Activated CD4-positive, alpha-beta T cell treated with anti-CD3 and anti-CD28 coated beads for 24 hours (primary cell): ENCODE measurements at places on chromosomes 16 and 17.

DNA sequence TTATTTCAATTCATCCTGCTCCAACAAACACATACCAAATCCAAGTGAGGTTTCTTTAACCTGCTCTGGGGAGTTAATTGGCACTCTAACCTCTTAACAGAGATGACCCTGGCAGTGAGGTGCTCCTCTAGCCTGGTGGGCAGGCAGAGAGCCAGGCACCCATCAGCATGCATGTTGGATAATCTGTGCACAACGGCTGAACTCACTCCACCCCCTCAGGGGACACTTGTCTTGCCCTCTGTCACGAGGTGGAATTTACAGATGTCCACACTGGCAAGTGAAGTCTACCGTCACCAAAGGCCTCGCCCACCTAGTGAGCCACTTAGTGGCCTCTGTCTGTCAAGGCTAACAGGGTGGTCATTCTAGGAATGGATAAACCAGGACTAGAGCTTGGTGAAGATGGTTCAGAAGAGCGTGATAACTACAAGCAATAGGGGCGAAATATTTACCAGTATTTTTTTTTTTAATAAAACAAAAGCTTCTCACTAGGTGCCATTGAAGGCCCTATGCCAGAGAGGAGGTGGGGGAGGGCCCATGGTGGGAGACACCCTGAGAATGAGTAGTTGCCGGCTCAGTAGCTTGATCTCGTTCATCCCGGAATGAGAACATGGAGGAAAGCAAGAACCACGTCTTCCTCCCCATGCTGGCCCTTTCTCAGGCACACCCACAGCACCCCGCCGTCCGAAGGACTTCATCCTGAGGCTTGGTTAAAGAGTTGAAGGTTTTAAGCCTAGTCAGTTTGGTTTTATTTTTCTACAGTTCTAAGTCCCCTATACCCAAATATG is 25.2 kb downstream of the PLD6 start:
- DNase-seq: no peak

GRCh38 chr16:2840914-2841313 is 10.8 kb downstream of the ZG16B start:
- DNase-seq: no peak

- peak; percentile 30 for DNase-seq
These were observed 5.4 kb upstream of the SLC5A2 start for GRCh38 chr16:31477220-31478216.

DNA sequence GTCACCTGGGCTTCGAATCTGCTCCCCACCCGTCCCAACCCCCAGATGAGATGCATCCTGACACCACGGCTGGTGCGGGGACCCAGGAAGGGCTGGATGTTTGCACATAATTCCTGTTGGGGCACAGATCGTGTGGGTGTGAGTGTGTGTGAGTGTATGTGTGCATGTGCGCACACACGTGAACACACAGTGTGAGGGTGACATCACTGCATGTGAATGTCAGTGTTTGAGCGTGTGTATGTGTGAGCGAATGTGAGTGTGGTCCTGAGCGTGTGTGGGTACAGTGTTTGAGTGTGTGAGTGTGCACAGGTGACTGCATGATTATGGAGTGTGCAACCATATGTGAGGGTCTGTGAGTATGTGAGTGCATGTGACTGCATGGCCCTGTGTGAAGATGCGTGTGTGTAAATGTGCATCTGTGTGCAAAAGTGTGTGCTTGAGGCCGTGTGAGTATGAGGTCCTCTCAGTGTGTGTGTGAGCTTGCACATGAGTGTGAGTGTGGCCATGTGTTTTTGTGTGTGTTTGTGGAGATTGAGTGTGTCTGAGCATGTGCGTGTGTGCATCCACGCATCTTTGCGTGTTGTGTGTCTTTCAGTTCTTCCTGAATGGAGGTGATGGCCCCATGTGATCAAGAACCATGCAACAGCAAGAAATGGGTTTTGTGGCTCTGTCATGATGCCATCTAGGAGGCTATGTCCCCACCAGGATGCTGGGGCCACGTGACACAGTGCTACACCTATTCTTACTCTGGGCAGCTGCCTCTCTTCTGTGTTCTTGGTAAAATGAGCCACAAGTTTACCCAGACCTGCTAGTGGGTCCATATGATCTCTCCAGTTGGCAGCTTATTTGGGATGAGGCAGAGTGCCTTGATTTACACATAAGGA is 70.5 kb upstream of the GCSH start:
- no peak for DNase-seq

DNA sequence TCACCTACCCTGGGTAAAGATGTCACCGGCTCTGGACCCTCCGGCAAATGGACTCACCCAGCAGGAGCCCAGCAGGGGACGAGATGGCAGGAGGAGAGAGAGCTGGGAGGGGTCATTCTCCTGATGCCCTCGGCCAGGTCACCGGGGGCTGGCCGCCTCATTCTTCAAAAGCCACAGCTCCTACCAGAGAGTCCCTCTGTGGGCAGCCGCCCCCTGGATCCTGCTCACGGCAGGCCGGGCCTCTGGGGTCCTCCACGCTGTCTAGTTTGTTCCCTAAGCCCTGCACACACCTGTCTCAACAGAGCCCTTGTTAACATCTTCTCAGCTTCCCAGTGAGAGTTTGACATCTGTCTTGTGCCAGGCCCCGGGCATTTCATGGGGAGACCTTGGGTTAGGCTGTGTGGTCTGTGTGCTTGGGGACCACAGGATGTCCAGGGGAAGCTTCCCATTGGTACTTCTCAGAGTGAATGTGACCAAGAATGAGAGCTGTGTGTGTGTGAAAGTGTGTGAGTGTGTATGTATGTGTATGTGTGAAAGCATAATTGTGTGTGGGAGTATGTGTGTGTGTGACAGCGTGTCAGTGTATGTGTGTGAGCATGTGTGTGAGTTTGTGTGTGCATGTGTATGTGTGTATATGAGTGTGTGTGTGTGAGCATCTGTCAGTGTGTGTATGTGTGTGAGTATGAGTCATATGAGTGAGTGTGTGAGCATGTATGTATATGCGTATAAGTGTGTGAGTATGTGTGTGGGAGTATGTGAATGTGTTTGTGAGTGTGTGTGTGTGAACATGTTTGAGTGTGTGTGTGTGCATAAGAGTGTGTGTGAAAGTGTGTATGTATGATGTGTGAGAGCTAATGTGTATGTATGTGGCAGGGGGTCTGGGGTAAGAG is 65.5 kb upstream of the BCO1 start:
- no peak for DNase-seq

DNA sequence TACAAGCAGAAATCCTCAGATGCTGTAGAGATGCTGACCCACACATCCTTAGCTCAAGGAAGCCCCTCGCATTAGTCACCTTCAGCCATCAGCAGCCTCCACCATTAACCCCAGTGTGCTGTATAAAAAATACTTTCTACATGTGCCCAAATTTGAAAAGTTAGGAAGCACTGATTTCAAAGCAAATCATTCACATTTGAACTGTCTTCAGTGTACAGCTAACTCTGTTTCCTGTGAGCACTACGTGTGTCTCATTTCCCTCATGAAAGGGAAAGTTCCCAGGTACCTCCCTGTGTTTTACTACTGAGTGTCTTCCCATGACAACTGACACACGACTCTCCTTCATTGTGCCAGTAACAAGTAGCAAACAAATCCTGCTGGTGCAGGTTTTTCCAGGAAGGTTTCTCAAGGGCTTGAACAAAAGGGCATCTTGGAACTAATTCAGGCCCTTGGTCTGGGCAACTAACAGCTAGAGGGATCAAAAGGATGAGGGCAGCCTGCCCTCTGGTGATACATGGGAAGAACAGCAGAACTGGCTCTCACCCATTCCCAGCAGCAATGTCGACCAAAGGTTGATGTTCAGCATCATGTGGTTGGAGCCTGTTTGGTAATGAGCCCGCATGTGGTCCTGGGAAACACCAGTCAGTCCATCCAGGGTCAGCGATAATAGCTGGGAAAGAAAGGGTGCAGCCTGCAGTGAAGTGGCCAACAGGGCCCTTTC is 4.0 kb downstream of the SLC35B1 start:
- no peak for DNase-seq

- no peak for DNase-seq
These were observed 92.8 kb downstream of the AMFR start for GRCh38 chr16:56332464-56333079.
